ENCODE measurements at places on chromosomes 1 and 21.
A peak's percentile ranks its signal among the peaks of the same experiment; 100 is the strongest.

GRCh38 chr21:39105341-39105765, 77.9 kb downstream of the PSMG1 start:
- DNase-seq: no peak

- DNase-seq: no peak
These were observed 512.7 kb downstream of the LMO4 start for GRCh38 chr1:87841332-87841731.

DNA sequence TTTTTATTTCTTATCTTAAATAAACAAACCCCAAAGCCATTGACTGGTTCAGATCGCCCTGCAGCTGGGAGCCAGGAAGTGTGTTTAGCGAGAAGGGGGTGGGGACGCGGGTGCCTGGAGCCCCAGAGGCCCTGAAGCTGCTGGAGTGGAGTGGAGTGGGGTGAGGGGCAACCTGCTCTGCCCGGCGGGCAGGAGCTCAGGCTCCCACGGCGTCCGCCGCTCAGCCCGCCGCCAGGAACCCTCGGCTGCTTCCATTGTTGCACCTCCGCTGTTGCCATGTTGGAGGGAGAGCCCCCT, 673 bp downstream of the PIK3C2B start:
- peak; percentile 6 for DNase-seq

DNA sequence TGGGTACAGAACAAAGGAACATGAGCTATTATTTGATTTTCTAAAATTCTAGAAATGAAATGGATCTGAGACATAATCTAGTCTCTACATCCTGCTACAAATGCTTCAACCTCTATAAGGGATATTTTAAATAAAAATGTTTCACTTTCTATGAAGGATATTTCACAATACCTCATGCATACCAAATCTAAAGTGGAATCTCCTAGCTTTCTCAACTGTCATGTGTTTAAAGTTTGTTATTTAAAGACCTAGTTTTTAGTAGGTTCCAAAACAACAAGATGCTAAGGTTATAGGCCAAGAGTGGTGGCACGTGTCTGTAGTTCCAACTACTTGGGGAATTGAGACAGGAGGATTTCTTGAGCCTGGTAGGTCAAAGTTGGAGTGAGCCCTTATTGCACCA, 47.6 kb downstream of the KDM5B start:
- DNase-seq: no peak

GRCh38 chr1:81126989-81127581, 673.6 kb upstream of the ADGRL2 start:
- no peak for DNase-seq

GRCh38 chr1:89739013-89739843, 81.6 kb upstream of the LRRC8D start:
- DNase-seq: no peak

DNA sequence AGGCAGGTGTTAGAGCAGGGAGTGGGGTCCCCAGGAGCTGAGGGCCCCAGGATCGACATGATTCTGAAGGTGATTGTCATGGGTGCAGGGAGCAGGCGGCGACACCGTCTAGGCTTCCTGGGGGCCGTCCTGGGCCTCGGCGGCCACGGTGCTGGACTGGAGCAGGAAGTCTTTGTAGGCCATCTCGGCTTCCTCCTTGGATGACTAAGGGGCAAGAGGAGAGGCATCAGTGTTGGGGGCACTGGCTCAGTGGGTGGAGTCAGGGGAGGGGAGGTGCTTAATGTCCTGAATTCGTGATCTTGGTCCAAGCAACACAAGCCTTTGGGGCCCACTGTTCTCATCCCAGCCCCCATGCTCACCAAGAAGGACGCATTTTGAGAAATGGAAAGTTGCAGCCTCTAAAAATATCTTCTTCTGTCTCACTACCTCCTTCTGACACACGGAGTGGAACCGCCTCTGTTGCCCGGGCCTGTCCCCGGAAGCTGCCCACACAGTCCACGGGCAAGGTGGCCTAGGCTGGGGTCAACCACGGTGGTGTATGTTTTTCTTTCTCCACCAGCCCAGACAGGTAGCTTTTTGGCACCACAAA, 8.6 kb upstream of the FCMR start:
- no peak for DNase-seq

- no peak for DNase-seq
These were observed 452.3 kb upstream of the ADAMTS5 start for GRCh38 chr21:27419153-27419552.

DNA sequence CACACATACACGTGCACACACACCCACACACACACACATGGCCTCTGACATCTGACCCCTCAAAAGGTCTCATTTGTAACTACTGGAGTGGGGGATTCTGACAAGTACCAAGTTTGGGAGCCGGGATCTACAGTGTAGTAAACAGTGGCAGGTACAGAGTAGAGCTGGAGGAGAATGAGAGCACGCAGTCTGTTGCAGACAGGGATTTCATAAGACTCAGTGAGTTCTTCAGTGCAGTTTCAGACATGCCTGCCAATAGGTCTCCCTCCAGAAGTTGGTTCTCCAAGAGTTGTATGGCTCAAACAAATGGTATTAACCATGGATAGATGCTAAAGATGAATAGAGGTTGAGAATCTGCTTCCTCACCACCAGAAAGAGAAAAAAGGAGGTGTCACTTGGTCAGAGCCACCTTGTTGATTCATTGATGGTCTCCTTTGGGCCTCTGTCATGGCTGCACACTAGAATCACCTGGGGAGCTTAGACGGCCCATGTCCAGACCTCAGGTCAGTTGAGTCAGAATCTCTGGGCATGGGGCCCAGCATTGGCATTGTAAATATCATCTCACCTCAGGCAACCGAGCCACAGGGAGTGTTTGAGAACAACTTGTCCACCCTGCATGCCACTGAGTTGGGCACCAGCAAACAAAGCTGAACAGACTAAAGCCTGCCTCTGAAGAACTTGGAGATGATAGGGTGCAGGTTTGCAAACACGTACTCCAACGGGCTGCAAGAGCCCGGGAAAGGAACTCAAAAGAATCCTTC, 122.1 kb downstream of the EDEM3 start:
- no peak for DNase-seq

DNA sequence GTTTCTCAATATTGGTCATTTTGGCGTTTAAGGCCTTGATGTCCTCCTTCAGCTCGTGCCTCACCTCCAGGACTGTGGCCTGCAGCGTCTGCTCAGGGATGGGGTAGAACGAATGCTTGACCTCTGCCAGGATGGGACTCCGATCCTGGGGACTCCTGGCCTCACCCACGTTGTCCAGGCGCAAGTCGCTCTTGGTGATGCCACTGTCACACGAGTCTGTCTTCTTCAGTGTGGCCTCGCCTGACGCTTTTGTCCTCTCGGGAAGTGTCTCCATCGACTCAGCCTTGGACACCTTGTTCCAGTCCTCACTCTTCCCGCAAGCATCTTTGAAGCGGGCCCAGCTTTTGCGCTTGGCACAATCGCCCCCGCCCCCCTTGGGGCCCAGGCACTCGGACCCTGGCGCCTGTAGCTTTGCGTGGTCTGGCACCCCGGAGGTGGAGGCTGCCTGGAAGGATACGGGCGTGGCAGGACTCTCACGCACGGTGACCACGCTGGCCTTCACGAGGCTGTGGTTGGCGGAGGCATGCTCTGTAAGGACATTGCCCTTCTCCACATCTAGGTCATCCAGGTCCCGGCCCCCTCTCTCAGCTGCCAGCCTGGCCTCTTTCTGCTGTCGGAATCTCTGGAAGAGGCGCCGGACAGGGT, 354.8 kb downstream of the HHAT start:
- DNase-seq: no peak

DNA sequence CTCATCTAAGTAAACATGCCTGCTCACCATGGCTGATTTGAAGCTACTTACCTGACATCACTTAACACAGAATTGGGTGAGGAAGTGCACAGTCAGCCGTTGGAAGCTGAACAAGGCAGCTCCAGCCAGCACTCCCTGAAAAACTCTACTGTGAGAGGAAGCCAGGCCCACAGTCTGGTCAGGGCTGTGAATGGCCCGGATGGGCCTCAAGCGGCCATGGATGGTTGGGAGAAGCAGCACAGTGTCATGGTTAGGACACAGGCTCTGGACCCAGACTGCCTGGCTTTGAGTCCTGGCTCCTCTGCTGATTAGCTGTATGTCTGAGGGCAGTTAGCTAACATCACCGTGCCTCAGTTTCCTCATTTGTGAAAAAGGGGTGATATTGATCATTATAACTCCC, 267.8 kb downstream of the GRIK3 start:
- no peak for DNase-seq
